ENCODE measurements at places on chromosomes 16 and 17.

DNA sequence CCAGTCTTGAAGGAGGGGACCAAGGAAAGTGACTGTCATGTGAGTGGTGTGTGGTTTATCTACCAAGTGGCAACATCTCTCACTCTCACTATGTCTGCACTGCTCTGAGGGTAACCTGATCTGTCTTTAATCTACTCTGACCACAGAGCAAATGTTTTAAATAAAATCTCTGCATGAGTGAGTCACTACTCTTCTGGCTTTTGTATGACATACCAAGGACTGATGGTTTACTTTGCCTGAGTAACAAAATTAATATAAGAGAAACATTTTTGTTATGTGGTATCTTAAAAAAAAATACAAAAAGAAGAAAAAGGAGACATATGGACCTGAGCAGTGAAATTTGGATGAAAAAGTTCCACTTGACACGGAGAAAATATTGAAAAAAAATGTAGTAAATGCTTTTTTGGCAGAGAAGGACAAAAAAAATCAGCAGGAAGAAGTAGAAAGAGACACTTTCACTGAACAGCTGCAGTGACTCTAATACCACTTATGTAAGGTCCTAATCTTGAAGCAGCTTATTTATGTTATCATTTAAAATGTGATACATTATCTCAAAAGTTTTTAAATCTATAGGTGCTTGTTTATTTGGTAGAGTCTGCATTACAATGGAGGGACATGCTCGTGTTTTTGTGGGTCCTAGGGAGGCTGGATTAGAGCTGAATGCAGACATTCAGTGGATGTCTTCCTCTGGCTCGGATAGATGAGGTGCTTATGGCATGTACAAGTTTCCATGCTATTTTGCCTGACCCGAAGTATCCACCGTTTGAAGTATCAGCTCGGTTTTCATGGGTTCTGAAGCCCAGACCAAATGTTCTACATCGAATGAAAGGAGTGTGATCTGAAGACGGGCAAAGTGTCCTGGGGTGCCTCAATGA is 240.7 kb downstream of the MAP2K6 start:
- no peak for DNase-seq

GRCh38 chr16:17358355-17358754 is 112.4 kb downstream of the XYLT1 start:
- DNase-seq: no peak

- no peak for DNase-seq
These were observed 19.8 kb upstream of the MARCHF10 start for GRCh38 chr17:62827746-62828485.

DNA sequence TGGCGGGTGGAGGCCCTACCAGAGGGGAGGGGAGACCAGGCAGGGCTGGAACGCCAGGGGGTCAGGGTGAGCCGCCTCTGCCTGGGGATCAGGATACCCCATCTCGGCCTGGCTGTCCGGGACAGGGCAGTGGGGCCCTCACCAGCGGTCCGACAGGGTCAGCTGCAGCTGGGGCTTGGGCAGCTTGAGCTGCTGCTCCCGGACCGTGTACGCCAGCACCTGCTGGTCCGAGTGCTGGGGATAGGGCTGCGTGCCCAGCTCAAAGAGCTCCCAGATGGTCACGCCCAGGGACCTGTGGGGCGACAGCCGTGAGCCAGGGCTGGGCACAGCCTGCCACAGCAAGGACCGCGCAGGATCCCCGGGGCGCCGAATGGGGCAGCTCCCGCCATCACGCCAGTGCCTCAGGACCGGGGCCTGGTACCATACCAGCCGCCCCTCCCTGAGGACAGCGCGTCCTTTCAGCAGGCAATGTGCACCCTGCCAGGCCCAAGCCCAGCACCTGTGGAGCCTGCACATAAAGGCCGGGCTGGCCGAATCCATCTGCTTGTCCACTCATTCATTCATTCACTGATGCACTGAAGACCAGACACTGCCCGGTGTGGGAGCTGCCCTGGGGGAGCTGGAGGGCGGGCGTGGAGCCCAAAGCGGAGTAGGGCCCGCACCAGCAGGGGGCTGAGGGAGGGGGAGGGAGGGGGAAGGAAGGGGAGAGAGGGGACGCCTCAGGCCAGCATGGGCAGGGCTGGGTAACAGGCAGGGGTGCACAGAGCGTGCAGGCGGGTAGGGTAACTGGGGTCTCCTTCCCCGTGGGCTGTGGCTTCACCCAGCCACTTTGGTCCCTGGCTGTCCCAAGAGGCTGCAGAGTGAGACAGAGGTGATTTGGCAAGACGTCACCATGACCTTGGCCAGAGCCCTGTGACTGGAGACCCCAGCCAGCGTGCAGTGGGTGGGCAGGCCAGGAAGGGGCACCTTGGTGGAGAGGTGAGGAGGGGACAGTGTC is 42.0 kb upstream of the PVALEF start:
- DNase-seq: no peak
